ENCODE measurements at places on chromosomes 5 and 9.

DNA sequence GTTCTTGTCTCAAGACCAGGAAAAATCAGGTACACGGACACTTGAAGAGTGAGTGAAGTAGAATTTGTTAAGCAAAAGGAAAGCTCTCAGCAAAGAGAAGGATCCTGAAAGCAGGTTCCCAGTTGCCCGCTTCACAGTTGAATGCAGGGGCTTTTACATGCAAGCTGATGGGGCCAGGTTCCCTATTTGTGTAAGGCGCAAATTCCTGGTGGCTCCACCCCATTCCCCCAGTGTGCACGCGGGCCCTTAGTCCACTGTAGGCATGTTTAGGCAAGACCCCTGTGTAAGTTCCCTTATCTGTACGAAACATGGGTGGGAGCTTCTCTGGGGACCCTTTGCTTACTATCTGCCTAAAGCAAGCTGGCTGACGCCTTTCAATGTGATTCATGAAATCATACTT, 2.7 kb upstream of the AGTPBP1 start:
- DNase-seq, result no peak

- no peak for DNase-seq
These were observed 320 bp downstream of the PCDHB1 start for GRCh38 chr5:141051521-141051866.

DNA sequence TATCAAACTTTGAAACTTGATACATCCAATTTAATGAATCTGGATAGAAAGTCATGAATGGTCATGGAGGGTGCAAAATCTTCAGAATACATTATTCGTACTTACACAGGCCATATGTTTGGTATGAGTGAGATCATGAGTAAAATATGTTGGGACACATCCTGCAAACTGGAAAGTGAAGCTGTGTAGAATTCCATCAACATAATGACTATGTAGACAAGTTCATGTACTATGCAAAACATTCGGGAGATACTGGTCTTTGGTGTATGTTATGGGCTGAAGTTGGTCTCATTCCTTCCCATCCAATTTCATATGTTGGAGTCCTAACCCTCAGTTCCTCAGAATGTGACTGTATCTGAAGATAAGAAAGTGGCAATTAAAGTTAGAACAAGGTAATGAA, 18.1 kb upstream of the CTNND2 start:
- no peak for DNase-seq

DNA sequence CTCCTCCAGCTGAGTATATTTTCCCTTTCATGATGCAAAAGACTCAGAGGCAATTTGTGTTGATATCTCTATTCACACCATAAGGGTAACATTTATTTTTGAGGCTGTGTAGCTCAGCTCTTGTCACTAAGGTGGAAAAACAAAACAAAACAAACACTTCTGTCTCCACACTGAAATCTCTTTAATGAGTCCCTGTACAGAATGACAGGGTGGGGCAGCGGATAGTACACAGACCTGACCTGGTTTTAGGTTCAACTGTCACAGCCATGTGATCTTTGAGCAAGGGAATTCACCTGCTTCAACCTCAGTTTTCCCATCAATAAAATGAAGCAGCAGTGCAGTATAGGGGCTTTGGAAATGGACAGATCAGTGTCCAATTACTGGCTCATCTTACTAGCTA, 29.3 kb downstream of the TLR4 start:
- DNase-seq, result no peak

DNA sequence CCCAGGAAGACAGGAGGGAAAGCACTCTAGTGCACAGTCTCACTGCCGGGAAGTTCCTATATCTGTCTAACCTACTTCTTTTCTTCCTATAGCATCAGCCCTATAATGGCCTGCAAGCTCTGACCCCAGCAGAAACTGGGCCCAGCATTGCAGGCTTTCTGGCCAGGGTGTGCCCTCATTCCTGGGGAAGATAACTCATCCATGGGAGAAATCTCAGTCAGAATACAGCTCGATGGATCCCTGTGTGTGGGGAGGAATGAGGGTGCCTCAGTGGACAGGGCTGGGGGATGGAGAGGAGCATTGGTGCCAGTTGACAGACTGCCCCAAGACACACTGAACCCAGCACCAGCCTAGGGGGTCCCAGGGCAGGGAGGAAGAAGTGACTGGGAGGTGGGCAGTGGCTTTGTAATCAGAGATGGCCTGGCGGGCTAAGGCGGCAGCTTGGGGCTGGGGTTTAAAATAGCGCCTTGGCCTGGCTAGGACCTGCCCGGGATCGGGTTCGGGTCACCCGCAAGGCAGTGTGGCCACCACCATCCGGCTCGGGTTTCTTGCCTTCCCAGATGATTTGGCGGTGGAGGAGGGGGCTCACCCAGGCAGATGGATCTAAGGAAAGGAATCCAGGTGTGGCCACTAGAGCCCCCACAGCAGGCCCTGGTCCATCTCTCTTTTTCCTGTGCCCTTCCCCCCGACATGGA, 7.6 kb upstream of the CXXC5 start:
- DNase-seq, result no peak

DNA sequence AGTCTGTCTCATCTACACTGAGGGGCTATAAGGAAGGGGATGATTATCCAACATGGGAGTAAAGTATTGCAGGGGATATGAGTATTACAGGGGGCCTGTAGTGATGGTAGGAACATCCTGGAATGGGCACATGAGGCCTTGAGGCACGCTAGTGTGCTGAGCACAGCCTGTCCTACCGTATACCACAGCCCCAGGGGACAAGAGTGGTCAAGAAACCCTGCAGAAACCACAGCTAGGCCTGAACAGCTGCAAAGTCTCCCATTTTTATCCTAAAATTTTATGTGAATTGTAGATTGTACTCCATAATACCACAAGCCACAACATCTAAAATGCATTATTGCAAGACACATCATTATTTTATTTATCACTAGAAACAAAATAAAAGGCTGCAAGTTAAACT, 136.3 kb upstream of the ASTN2 start:
- no peak for DNase-seq

DNA sequence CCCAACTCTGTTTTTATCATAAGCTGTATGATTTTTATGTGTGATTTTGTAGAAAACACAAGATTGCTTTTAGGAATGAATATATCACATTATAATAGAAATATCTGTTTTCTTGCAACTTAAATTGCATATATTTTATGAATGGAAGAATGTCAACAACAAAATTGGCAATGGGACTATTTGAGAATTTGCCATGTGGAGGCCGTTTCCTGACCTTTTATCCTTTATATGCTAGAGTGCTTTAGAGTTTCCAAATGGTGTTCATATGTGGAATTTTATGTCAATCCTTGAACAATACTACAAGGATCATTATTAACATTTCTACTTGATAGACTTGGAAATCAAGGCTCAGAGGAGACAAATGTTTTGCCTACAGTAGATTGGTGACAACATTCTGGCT, 34.2 kb downstream of the ITGA1 start:
- DNase-seq, result no peak

GRCh38 chr5:64680289-64680688, 10.0 kb upstream of the SHISAL2B start:
- DNase-seq, result no peak

DNA sequence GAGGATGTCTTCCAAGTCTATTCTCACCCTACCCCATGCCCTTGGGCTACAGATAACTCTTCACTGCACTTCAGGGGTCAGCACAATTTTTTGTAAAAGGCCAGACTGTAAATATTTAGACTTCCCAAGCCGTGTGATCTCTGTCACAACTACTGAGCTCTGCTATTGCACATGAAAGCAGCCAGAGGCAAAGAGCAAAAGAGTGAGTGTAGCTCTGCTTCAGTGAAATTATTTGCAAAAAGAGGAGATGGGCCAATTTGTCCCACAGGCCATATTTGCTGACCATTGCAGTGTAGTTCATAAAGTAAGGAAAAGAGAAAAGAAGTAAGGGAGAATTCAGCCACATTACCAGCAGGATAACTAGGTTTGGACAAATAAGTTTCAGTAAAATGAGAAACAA, 7.0 kb upstream of the MOCS2 start:
- no peak for DNase-seq

GRCh38 chr5:154756868-154757813, 2.0 kb downstream of the LARP1 start:
- peak; percentile 35 for DNase-seq

DNA sequence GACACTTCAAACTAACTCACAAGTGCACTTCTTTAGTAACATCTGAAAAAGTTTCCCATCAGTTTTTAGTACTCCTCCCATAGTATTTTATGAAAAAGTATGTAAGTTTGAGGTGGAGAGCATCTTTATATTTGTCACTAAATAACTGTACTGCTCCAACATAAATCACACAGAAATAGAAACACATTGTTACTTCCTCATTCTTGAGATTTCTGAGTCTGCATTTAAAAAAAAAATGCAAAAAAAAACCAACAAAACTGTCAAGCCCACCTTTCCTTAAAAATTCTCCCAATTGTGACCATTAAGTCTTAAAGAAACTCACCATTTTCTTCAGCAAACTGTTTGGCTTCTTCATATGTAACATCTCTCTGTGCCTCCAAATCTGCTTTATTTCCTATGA, 18.7 kb downstream of the RAB14 start:
- DNase-seq, result no peak

- no peak for DNase-seq
These were observed 3.8 kb downstream of the IFNA1 start for GRCh38 chr9:21443849-21444625.

- DNase-seq, result no peak
These were observed 845.6 kb upstream of the CDH6 start for GRCh38 chr5:30347858-30348257.

- no peak for DNase-seq
These were observed 376.4 kb downstream of the ARRDC3 start for GRCh38 chr5:91006713-91007112.

GRCh38 chr5:172439785-172440477, 14.4 kb downstream of the SH3PXD2B start:
- DNase-seq, result no peak

DNA sequence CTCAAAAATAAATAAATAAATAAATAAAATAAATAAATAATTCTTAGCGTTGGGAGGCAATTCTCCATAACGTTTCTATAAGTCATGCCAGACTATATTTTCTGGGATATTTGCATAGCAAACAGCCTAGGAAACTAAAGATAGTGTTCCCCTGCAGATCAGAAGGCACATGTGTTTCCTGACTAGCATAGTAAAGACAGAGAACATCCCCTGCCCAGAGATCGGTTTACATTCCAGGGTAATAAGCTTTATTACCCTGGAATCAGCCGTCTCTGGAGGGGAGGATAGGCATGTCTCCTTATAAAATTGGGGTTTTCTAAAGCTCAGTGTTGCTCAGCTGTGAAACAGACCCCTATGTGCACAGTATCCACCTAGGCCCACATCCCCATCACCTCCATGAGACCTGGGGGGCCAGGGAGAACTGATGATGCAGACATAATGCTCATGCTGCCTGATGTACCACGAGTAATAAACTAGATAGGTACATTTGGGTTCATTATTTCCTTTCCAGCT, 36.9 kb upstream of the IFNK start:
- DNase-seq, result no peak

GRCh38 chr5:96788112-96788749, 19.5 kb downstream of the ERAP1 start:
- DNase-seq, result no peak

GRCh38 chr5:96637196-96637595, 25.0 kb upstream of the CAST start:
- no peak for DNase-seq

DNA sequence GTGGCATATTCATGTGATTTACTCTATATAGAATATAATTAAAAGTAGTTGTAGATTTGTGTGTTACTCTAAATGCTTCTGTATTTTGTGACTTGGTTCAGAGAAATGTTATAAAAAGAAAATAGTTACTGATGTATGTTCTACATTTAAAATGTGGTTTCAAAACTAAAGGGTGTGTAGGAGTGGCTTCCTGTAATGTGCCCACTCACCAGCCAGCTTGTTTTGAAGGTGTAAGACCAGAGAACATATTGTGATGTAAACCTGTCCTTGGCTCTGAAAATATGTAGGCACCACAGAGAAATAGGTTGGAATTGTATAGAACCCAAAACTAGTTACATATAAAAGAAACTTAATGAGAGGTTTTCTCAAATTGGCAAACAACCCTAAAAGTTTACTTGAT, 51.2 kb upstream of the ARRDC3 start:
- no peak for DNase-seq

DNA sequence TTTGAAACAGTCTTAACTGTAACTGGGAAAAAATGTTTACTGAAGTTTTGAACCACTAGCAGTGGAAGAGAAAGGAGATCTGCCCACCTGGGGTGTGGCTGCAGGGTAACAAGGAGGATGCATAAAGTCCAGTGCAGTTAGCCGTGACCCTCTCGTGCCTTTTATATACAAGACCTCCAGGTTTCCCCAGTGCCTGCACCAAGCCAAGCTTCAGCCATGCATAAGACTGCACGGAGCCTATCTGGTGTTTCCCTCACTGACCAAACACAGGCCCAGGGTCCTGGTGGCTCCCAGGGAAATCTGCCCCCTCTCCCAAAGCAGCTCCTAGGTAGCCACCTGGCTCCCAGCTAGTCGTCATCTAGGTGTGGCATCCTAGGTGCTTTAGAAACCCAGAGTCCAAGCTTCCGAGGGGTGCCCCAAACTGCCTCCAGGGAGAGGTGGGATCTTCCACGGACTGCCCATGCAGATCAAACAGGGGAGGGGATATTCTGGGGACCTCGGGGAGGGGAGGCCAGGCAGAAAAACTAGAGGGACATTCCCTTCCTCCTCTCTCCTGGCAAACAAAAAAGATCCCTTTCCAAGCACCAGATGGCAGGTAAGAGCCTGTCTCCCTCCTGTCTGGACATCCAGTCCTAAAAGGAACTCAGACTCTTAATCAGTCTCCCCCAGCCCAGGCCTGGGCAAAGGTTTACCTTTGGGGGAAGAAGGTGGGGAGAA, 2.7 kb downstream of the SHB start:
- no peak for DNase-seq

DNA sequence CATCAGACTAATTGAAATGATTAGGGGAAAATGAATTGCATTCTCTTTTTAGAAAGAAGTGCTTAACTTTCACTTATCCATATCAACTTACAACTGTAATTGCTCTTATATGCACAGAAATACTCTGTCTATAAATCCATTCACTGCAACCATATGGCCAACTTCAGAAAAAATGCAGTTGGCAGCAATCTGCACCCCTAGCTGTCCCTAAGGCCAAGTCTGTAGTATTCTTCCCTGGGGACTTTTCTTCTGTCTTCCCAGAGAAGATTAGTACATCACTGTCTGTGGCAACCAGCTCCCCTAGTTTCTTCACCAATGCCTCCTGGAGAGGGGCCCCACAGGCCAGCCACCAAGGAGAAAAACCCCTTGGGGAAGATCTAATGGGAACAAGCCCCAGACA, 45.4 kb downstream of the ABCA1 start:
- DNase-seq, result no peak

GRCh38 chr5:149273237-149273636, 1.6 kb downstream of the AFAP1L1 start:
- DNase-seq, result no peak

- no peak for DNase-seq
These were observed 137.9 kb downstream of the SEC61B start for GRCh38 chr9:99360026-99360425.

DNA sequence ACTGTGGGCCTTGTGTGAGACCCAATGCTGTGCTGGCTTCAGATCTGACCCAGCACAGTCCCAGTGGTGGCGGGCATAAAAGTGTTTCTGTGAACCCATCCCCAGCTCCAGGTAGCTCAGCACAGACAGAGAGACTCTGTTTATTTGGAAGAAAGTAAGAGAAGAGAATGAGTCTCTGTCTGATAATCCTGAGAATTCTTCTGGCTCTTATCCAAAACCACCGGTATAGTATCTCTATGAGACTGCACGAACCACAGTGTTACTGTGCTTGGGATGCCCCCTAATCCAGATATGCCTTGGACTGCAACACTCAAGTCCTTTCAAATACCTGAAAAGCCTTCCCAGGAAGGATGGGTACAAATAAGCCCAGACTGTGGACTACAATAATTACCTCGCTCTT, 1660.8 kb upstream of the ACO1 start:
- DNase-seq, result no peak
